Daoy (cell line): ENCODE measurements at places on chromosomes 11 and 22.

- no peak for DNase-seq
Observed at GRCh38 chr11:86724137-86724536, 51.7 kb upstream of the ME3 start.

- no peak for DNase-seq
Observed at GRCh38 chr22:46865052-46865434, 102.6 kb downstream of the TBC1D22A start.

GRCh38 chr22:46513908-46514550, 23.4 kb downstream of the CELSR1 start:
- DNase-seq, result no peak

GRCh38 chr11:612201-612960, 3.4 kb downstream of the IRF7 start:
- DNase-seq, result no peak

GRCh38 chr11:58027341-58027740, 3.4 kb upstream of the OR6Q1 start:
- DNase-seq, result no peak

GRCh38 chr22:20011123-20011992, 5.3 kb downstream of the ARVCF start:
- no peak for DNase-seq

DNA sequence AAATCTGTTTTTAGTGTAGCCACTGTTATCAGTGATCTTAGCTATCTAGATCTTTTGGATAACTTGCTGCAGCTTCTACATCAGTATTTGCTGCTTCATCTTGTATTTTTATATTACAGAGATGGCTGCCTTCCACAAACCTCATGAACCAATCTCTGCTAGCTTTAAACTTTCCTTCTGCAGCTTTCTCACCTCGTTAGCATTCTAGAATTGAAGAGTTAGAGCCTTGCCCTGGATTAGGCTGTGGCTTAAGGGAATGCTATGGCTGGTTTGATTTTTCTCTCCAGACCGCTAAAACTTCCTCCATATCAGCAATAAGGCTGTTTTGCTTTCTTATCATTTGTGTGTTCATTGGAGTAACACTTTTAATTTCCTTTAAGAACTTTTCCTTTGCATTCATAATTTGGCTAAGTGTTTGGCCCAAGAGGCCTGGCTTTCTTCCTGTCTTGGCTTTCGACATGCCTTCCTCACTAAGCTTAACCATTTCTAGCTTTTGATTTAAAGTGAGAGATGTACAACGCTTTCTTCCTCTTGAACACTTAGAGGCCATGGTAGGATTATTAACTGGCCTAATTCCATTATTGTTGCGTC, 51.9 kb downstream of the LDLRAD3 start:
- no peak for DNase-seq

DNA sequence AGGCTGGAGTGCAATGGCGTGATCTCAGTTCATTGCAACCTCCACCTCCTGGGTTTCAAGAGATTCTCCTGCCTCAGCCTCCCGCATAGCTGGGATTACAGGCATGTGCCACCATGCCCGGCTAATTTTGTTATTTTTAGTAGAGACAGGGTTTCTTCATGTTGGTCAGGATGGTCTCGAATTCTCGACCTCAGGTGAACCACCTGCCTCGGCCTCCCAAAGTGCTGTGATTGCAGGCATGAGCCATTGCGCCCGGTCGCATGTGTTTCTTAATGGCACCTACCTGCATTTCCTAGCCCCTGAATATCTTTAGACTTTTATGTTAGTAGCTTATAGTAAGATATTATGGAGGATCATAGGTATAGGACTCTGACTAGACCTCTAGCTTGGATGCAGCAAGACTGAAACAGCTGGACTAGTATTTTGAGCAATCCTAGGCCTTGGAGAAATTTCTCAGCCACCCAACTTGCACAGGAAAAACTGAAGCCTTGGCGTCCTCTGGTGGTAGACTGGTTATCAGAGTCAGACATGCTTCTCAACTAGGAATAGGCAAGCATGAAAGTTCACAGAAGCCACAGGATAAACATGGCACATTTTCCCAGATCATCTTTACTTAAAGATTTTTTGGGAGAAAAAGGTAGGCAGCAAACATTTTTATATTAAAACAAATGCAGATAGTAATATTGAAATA, 22.7 kb upstream of the C1QTNF4 start:
- peak; percentile 30 for DNase-seq

DNA sequence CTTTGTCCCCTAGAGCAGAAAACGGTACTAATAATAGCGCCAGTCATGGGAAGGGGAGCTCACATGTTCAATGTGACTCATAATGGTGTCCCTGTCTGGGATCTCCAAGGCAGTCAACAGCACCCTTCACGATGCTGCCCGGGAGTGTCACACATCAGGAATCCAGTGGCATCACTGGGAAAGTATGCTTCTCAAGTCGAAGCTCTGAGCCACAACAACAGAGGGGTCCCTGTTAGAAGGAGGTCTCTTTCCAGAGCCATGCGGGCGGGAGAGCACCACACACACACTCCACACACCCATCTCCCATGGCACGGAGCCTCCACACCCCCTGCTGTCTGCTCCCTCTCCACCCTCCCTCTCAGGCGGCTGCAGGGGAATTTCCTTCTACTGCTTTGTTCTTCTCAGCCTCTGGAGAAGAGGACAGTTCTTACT, 119.7 kb downstream of the ETS1 start:
- DNase-seq, result peak; percentile 97

GRCh38 chr11:10629411-10630002, 61.0 kb upstream of the LYVE1 start:
- DNase-seq, result no peak

DNA sequence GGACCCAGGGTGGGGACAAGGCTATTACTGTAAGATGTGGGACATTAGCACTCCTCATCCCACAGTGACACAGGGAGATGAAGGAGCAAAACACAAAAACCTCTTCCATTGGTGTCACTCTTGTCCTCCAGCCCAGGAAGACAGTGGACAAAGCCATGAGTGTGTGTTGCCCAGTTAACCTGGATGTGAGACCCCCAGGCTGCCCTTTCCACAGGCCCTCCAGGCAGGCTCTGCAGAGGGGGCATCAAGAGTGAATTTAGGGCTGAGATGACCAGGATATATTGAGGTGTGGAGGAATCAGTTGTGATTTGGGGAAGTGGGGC, 111.3 kb downstream of the GGTLC2 start:
- DNase-seq, result no peak

DNA sequence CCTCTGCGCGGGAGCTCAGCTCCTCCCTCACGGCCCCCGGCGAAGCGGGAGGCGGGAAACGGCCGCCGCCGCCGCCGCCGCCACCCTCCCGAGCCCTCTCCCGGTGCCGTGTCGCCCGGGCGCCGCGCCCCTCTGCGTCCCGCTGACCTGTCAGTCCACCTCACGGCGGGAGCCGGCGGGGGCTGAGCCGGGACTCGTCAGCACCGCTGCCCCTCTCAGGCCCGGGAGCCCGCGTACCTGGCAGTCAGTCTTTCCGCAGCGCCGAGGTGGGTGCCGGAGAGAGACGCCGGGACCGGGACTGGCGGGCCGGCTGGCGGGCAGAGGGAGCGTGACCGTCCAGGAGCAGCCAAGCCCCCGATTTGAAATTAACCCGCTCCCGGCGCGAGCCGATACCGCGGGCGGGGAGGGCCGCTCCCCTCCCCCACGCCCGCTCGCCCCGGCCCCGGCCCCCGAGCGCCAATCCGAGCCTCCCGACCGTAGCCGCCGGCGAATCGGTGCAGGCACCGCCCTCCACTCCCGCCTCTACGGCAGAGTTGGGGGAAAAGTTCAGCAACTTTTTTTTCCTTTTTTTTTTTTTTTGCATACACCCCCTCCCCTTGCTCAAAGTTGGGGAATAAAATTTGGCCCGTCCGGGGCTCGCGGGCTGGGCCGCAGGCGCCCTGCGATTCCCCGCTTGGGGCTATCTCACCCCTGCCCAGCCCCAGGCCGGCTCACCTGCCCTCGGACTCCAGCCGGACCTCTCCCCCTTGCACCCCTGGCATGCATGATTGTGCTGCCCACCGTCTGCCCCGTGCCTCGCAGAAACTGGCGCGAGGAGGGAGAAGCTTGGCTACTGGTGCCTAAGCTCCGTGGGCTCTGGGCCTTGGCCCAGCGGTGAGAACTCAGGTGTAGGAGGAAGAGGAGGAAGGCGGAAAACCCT, 774 bp upstream of the E2F8 start:
- peak; percentile 69 for DNase-seq

GRCh38 chr11:126341760-126342161, 13.7 kb upstream of the ST3GAL4 start:
- DNase-seq, result peak; percentile 87

DNA sequence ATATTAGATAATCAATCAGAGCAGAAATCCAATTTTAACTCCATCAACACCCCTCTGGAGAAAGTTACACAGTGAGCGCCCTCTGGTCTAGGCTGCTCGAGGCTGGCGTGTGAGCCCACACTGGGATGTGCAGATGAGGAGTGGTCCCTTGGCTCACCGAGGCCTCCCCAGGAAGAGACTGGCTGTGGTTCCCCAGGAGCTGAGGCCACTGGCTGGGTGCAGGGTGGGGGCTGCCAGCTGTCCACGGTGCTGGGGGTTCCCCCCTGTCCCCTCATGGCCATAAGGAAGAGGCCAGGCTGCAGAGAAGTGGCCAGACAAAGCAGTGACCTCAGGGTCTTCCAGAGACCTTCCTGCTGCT, 750.7 kb downstream of the BRD1 start:
- DNase-seq, result no peak

- no peak for DNase-seq
Observed at GRCh38 chr11:9639985-9640384, 23.9 kb upstream of the SWAP70 start.

DNA sequence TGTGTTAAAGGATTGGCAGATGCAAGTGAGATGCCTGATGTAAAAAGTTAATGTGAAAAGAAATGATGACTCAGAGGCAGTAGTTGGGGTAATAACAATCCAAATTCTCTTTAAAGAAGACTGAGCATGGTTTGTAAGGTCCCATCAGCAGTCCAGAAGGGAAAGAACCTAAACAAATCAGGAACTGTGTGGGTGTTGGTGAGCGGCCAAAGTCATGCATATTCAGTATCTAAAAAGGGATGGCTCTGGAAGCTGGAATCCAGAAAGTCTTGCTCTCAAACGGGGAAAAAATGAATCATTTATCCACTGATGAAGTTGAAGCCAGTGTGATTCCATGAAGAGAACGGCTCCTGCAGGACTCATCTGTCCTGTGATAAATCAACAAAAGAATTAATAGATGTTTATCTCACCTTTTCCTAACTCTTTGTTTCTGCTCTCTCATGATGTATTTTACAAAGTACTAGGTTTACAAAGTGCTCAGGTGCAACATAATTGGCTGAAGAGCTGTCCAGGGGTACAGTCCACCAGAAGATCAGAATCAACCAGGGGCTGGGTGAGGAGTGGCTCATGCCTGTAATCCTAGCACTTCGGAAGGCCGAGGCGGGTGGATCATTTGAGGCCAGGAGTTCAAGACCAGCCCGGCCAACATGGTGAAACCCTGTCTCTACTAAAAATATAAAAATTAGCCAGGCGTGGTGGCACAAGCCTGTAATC, 20.5 kb upstream of the SORL1-AS1 start:
- DNase-seq, result no peak

- DNase-seq, result peak; percentile 61
Observed at GRCh38 chr11:118924591-118925585, 838 bp downstream of the BCL9L start.

- no peak for DNase-seq
Observed at GRCh38 chr11:34806875-34807274, 109.3 kb downstream of the APIP start.

- DNase-seq, result no peak
Observed at GRCh38 chr11:1839924-1840779, 1.4 kb downstream of the TNNI2 start.
